ENCODE measurements at places on chromosomes 3 and 15. TPM values are rescaled to one million over a fixed set of nuclear protein-coding genes. Genes with fewer than 3 reads are reported as not detected.

- DNase-seq = no peak
Observed at GRCh38 chr15:36579792-36580431, 486 bp downstream of the CDIN1 start.

GRCh38 chr3:134320749-134321148, 53.5 kb downstream of the AMOTL2 start:
- DNase-seq = no peak

DNA sequence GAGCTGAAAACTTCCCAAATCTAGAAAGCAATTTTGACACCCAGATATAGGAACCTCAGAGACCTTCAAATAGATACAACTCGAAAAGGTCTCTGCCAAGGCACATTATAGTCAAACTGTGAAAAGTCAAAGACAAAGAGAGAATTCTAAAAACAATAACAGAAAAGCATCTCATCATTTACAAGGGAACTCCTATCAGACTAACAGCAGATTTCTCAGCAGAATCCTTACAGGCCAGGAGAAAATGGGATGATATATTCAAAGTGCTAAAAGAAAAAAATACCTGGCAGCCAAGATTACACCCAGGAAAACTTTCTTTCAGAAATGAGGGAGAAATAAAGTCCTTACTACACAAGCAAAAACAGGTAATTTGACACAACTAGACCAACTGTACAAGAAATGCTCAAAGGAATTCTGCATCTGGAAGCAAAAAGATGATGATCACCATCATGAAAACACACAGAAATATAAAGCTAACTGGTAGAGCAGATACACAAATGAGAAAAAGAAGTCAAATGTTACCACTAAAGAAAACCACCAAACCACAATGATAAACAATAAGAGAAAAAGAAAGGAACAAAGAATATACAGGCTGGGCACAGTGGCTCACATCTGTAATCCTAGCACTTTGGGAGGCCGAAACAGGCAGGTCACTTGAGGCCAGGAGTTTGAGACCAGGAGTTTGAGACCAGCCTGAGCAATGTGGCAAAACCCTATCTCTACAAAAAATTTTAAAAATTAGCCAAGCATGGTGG, 50.4 kb downstream of the ADAM10 start:
- no peak for DNase-seq

Gene XCR1
- not detected for polyA plus RNA-seq

Gene MGLL
- 195 TPM for polyA plus RNA-seq

Gene SLC2A2
- not detected for polyA plus RNA-seq

Gene SKOR1
- polyA plus RNA-seq = not detected

Measured in GM12878 (cell line).